Anterior cingulate cortex (tissue), 58 donors: ENCODE measurements at places on chromosomes 12 and 14.

- no peak for DNase-seq
Observed at GRCh38 chr12:113039911-113040445, 16.6 kb upstream of the DTX1 start.

GRCh38 chr12:92419201-92419600 lies 273.6 kb upstream of the BTG1 start:
- DNase-seq = no peak

- no peak for DNase-seq
Observed at GRCh38 chr14:62854951-62855350, 190.3 kb downstream of the KCNH5 start.

- no peak for DNase-seq
Observed at GRCh38 chr12:45737638-45738037, 8.1 kb downstream of the ARID2 start.

- DNase-seq = no peak
Observed at GRCh38 chr14:57501039-57501557, 7.4 kb upstream of the CCDC198 start.

DNA sequence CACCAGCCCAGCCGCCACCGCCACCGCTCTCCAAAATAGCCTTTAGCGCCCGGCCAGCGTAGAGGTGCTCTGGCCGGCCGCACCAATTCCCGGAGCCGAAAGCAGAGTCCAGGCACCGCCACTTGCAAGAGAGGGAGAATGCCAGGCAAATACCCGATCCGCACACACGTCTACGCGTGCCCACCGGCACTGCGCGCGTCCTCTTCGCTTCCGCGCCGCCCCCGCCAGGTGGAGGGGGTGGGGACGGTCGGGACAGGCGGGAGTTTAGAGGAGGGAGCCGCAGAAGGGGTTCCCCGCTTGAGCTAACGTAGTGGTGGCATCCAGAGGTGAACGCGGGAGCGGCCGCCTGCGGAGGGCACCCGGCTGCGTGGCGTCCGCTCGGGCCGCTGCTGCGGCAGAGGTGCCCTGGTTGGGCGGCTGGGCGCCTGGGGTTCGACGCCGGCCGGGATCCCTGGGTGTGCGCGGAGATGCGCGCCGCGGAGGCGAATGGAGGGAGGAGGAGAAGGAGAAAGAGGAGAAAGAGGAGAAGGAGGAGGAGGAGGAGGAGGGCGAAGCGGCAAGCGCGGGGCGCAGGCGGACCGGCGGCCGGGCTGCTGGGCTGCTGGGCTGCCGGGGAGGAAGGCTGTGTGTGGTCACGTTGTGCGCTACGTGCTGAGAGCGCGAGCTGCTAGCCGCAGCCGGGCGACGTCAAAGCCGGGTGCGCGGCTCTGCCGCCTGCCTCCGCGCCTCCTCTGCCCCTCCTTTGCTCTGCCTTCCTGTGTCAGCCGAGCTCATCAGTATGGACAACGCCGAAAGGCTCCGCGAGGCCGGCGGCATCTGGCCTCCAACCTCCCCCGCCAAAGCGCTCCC lies at the start of gene MDGA2:
MDGA2 (minus strand) TSS at position 140 of the 849 bp plus-strand sequence.
- DNase-seq = peak; percentile 47

DNA sequence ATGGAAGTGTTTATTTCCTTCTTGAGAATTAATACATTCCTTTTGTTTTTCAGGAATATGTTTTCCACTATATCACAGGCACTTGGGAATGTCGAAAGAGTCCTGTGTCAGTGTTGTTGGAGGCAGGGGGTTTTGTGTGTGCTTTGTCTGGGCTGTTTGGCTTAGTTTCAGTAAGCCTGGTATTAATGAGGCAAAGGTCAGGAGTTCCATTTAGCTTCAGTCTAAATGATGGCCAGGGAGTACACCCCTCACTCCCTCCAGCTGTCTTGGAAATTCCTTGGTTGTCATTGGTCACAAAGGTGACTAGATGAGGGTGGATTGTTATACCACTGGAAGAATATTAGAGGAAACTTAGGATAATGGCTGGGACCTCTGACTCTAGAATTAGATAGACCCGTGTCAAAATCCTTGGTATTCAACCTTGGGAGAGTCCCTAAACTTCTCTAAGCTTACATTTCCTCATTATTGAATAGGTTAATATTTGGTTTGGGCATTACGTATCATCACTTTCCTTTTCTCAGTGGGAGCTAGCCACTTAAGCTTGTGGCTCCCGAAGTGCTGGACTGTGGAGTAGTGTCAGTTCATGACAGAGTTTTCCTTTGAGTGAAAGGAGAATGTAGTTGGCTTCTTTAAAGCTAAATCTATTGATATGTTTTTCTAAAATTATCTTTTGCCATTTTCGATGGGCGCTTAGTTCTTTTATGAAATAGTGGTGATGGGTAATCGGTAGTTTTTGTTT lies 5.2 kb downstream of the FRS2 start:
- DNase-seq = no peak

GRCh38 chr12:58306266-58307000 lies 365.1 kb downstream of the ATP23 start:
- DNase-seq = no peak

DNA sequence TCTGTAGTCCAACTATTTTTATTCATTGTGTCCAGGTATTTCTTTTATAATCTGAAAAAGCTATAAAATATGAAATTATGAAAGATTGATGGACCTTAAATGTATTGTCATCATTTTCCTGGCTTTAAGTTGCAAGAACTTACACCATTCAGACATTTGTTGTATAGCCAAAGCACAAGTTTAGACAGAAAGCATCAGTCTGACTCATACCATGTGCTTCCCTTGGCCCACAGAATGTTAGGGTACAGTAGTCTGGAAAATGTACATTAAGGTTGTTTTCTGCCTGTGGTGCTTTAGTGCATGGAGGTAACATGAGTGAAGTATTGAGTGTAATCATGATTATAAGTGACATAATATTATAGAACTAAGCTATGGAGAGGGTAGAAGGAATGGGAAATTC lies 1002.5 kb downstream of the BCL11B start:
- DNase-seq = no peak

- no peak for DNase-seq
Observed at GRCh38 chr14:68113343-68113930, 293.9 kb downstream of the RAD51B start.

GRCh38 chr12:76024102-76024781 lies 7.3 kb downstream of the PHLDA1 start:
- no peak for DNase-seq

GRCh38 chr12:54859502-54859901 lies 5.2 kb downstream of the MUCL1 start:
- no peak for DNase-seq
